ENCODE measurements at places on chromosomes 3 and 15.
A peak's percentile ranks its signal among the peaks of the same experiment; 100 is the strongest.

- DNase-seq: peak; percentile 80
Measured at GRCh38 chr15:28979208-28979841, 93.6 kb downstream of the APBA2 start.

DNA sequence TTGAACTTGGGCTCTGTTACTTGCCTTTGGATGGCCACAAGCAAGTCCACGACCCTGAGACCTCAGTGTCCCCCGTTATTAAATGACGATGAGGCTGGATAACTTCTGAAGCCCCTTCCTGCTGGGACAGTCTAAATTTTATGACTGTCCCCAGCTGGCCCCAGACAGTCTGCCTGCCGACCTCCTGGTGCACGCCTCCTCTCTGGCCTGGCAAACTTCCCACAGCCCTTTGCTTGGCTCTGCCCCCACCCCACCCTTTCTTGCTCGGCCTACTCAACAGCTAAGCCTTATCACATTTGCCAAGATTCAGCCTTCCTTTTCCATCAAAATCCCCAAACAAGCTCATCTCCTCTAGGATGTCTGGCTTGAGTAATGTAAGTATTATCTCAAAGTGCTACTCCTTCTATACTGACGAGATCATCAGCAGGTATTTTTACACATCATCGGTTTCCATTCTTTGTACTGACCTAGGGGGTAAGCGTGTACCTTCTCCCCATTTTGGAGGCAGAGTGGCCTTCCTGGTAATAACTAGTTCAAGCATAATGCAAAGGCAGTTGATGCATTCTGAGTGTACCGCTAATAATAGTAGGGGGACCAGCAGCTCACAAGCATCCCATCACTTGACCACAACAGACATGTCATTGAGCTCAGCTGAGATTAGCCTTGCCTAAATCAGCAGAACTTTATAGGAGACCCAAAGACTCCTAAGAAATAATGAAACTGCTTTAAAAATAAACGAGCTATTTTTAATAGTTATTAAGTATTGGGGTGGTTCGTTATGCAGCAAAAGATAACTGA, 120.8 kb upstream of the HACD2 start:
- no peak for DNase-seq

DNA sequence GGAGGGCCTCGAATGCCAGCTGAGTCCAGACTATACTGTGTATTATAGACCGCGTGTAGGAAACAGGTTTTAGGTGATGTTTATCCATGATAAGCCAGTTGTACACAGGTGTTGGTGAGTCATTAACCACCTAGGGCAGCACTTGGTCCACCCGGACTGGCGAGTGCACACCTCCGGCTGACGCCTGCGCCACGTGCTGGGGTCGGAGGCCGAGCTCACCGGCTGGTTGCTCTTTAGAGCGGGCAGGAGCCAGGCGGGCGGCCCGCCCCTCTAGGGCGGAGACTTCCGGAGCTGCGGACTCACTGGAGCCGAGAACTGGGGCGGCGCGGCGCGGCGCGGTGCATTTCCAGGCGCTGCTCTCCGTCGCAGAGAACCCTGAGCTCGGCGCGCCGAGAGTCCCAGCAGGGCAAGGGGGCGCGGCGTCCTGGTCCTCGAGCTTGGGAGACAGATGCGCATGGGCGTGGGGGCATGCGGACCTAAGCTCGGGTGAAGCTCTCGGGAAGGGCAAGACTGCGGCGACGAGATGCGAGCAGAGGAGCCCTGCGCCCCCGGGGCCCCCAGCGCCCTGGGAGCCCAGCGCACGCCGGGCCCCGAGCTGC, at the start of gene ESYT3:
ESYT3 (plus strand) TSS at position 341 of the 599 bp plus-strand sequence; CDS start at position 524, 183 bp downstream.
- peak; percentile 85 for DNase-seq

DNA sequence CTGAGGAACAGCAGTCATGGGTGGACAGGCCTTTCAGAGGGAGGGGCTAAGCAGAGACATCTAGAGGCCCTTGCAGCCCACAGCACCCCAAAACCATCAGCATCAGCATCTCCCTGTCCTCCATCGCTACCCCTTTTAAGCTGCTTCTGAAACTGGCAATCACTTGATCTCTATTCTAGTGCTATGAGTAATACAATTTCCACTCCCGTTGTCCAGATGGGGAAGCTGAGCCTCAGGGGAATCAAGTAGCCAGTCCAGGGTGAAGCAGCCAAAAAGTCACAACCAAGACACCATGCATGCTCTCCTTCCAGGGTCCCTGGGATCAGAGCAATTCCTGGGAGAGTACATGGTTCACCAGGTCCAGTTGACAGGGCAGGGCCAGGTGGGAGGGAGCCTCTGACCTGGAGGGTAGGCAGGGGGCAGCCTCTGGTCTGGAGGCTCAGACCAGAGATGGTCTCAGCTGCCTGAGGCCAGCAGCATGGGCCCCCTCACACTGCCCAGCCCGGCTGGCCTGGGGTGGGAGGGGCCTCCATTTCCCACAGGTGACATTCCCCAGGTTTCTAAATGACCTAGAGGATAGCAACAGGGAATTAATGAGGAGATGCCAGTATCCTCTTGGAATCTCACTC, 30.0 kb downstream of the KLHL25 start:
- DNase-seq: no peak

GRCh38 chr3:11335056-11335608, 62.9 kb downstream of the ATG7 start:
- peak; percentile 82 for DNase-seq

DNA sequence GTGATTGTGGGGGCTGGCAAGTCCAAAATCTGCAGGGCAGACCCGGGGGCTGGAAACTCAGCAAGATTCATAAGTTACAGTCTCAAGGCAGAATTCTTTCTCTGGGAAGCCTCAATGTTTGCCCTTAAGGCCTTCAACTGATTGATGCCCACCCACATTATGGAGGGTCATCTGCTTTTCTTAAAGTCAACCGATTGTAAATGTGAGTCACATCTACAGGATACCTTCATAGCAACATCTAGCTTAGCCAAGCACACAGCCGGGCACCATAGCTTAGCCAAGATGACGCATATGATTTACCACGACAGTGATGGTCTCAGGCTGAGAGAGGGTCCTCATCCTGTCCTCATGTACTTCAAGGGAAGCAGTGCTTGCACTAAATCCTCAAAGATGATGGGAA, 43.5 kb downstream of the IDH2 start:
- DNase-seq: no peak

GRCh38 chr3:194103505-194103904, 32.4 kb upstream of the HES1 start:
- DNase-seq: peak; percentile 66

GRCh38 chr3:58055314-58055713, 47.1 kb downstream of the FLNB start:
- DNase-seq: no peak

- DNase-seq: no peak
Measured at GRCh38 chr3:143121241-143122088, 1.9 kb downstream of the CHST2 start.

GRCh38 chr3:12896063-12896985, 55.0 kb upstream of the RPL32 start:
- DNase-seq: no peak

DNA sequence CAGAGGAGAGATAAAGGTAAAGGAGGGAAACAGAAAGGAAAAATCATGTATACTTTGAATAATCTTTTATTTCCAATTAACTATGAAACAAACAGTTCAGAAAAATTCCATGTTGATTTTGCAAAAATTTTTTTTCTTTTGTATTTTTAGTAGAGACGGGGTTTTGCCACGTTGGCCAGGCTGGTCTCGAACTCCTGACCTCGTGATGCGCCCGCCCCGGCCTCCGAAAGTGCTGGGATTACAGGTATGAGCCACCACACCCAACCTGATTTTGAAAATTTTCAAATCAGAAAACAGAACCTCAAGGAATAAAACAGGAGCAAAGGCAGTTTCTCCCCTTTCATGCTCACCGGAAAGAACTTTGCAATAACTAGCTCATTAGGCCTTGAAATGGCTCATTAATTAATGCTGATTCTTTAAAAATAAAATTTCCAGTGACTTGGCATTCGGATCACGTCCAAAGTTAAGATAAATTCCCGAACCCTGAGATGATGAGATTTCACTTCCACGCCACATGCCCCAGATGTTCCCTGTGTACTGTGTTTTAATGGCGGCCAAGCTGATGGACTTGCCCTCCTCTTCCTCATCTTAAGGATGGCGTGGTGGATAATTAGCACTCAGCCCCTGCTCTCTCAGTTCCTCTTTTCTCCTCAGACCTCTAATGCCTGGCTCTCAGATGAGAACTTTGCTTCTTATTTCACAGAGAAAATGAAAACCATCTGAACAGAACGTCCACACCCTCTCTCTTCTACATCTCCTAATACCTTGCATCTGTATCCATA, 10.8 kb downstream of the BCL2L10 start:
- no peak for DNase-seq

- DNase-seq: no peak
Measured at GRCh38 chr3:71491154-71491752, 92.3 kb downstream of the FOXP1 start.

Measured in eye (tissue), 1 donor.